Left ventricle myocardium superior (tissue), 1 donor: ENCODE measurements at places on chromosomes 12 and 14. TPM values are rescaled to one million over a fixed set of nuclear protein-coding genes. Genes with fewer than 3 reads are reported as not detected.
A peak's percentile ranks its signal among the peaks of the same experiment; 100 is the strongest.

DNA sequence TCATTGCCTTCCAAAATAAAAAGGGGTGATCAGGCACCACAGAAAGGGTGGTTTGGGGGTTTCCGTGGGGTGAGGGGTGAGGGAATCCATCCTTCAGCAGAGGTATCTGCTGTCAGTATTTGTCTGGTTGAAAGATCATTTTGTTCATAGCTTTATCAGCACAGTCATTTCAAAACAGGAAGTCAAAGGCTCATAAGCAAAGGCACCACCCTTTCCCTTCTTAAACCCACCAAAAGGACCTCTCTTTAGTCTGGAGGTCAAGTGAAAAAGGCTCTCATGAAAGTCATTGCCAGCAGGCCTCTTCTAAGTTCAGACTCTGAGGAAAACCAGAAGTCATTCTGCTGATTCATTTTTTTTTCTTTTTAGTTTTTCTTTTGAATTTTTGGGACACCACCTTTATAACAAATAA, 6.2 kb downstream of the CHST11 start:
- DNase-seq = no peak

DNA sequence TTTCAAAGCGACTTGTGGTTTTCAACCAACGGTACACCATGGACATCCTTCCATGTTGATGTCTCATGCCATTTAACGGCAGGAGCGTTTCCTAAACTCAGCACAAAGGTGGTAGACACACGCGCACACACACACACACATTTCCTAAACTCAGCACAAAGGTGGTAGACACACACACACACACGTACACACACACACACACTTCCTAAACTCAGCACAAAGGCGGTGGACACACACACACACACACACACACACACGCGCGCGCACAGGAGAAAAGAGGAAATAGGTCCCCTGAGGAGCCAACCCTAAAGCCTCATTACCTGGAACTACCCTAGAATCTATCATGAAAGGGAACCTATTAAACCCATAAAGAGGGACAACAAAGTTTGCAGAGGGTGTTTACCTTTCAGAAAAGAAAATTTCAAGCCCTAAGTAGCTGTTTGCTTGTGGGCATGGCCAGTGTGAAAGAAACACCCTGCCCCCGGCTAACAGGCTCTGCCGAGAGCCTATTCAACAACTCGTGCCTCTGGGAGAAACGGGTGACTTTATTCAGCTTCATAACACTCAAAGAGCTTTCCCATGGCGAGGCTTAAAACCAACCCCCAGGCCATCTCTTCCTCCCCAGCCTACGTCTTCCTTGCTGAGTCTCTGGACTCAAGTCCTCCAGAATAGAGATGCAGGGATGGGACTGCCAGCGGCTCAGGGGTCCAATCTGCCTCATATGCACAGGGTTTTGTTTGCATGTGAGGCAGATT, 31.8 kb downstream of the SLC8B1 start:
- no peak for DNase-seq

DNA sequence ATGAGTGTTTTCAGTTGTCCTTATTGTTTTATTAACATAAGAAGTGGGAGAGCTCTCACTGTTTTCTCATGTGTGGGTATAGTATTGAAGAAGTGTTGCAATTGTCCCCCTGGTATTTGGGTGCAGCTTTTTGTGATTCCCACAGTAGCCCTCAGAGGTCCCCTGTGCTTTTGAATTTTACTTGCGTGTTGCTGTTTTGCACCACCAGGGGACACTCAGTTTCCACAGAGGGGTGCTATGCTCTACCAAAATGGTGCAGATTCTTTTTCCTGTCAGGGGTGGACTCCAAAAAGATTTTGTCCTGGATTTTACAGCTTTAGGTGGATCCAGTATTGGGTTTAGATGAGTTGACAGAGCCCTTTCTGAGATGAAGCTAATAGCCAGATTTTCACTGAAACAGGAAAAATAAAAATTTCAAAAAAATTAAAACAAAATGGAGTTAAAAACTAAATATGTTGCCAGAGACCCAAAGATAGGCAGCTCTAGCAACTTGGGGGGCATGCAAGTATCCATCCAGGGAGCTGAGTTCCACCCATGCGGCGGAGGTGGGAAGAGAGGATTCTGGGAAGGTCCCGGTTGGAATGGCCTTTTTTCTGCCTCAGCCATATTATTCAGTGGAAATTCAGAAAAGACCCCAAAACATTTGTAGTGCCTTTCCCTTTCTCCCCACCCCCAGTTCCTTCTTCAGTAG, 50.2 kb downstream of the TTLL5 start:
- no peak for DNase-seq

DNA sequence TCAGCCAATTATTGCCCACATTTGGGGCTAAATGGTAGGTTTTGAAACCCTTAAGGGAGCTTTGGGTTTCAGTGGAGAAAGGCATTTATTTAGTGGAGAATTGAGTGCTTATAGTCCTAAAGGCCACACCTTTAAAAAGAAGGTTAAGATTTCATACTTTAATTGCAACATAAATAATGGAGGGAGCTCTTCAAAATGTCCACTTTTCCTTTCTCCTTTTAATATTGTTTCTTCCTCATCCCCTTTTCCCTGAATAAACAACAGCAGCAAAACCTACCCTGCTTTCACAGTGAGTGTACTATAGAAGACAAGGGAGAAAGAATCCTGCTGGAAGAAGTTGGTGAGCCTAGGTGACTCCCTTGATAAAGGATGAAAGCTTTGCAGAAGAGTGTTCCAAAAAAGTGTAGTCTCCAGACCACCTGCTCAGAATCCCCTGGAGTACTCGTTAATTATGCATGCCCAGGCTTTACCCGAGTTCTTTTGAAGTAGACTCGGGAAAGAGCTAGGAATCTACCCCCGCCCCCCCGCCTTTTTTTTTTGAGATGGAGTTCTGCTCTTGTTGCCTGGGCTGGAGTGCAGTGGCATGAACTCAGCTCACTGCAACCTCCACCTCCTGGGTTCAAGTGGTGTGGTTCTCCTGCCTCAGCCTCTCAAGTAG, 11.5 kb upstream of the EID3 start:
- DNase-seq = no peak

GRCh38 chr12:47742253-47742825, 16.3 kb downstream of the RAPGEF3 start:
- DNase-seq = peak; percentile 62

SDR9C7 gene
- total RNA-seq = not detected

AEBP2 gene
- total RNA-seq = 28.5 TPM

CAPZA3 gene
- not detected for total RNA-seq

CDKN3 gene
- total RNA-seq = 5.5 TPM

OR10A7 gene
- not detected for total RNA-seq

IFNG-AS1 gene
- total RNA-seq = not detected

TCL1B gene
- not detected for total RNA-seq
